ENCODE measurements at places on chromosomes 3 and 15.

DNA sequence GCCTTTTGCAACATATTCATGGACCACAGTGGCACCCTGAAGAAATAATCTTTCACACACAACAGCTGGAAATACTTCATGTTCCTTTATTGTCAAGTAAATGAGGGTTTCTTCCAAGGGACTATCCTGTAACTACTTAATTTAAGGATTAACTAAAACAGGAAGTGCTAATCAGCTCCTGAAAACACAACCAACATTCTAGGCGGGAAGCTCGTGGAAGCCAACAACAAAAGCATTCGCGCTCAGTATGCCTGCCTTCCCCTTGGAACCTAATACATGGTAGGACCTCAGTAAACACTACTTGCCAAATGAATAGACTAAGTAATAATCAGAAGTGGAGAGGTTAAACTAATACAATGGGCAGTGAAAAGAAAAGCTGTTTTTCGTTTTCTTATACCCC, 300.9 kb downstream of the RORA start:
- DNase-seq = no peak

- no peak for DNase-seq
Measured at GRCh38 chr3:143727391-143727790, 120.9 kb downstream of the SLC9A9 start.

- DNase-seq = no peak
Measured at GRCh38 chr15:91153954-91154353, 53.9 kb downstream of the SV2B start.

GRCh38 chr3:4421121-4421520, 45.9 kb downstream of the SUMF1 start:
- no peak for DNase-seq

- no peak for DNase-seq
Measured at GRCh38 chr3:24263069-24263668, 231.5 kb downstream of the THRB start.

- no peak for DNase-seq
Measured at GRCh38 chr15:33182926-33183325, 11.6 kb downstream of the FMN1 start.

DNA sequence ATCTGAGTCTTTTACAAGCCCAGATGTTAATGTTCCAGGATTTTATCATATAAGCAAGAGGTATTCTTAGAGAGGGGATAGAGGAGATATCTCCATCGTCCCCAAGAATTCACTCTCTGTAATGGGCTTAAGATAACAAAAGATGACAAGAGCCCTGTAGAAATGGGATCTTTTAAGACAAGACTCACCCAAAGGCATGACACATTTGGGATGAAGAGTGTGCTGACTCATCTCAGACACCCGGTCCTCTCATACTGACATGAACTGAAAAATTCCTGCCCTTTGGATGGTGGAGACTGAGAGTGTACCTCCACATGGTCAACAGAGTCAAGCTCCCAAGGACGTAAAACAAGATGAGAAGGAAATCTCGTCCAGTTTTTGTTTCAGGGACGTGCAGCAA, 11.0 kb downstream of the LEKR1 start:
- DNase-seq = no peak

DNA sequence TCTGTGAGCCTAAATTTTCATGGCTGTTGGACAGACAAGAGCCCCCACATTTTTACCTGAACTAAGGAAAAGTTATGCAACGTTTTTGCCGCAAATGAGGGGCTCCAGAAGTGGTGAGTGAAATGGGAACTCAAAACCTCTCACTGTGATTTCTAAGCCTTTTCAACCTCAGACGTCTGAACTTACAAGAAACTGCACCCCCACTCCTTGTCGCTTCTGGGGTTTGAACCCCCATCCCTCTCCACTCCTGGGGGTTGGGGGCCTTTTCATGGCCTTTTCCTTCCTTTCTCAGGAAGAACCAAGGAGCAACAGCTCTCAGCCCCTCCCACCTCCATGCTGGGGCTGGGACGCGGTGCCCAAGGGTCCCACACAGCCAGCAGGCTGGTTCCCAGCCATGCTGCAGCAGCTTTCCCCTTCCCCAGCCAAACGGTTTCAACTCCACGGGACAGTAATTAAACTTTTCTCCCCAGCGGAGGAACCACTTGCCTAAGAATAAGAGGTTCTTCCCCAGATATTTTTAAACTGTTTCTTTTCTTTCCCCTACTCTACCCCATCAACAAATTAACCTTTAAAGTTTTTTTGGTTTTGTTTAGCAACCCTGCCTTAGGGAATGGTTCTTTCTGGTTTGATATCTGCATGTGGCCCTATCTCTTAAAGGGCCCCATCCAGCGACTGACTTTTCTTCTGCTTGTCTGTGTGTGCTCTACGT, 387.6 kb upstream of the CBLB start:
- DNase-seq = no peak

DNA sequence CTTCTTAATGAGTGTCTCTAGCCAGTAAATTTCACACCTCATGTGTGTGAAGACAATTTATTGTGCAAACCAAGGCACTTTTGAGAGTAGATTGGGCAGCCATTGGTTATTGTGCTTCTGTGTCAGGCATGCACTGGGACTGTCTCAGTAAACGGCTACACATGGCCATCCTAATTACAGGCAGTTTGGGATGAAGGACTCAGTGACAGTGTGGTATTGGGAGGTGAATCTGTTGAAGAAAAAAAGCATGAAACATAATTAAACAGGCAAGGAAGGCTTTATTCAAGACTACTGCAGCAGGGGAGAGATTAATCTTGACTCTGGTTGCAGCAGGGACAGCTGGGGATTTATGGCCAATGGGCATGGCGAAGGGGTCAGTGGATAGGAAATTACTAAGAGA, 57.8 kb upstream of the NUDT16 start:
- no peak for DNase-seq

DNA sequence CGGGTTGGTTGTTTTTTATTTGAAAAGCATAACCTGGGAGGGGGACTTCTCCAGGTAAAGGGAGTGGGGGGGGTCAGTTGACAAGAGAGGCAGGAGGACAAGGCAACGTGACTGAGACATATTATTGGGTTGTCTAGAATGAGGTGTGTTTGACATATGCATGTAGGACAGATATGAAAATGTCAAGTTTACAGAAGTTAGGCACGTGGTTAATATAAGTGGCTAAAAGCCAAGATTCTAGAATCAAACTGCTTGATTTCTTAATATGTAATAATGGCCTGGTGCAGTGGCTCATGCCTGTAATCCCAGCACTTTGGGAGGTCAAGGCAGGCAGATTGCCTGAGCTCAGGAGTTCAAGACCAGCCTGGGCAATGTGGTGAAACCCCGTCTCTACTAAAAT, 212.8 kb downstream of the SQOR start:
- DNase-seq = no peak

DNA sequence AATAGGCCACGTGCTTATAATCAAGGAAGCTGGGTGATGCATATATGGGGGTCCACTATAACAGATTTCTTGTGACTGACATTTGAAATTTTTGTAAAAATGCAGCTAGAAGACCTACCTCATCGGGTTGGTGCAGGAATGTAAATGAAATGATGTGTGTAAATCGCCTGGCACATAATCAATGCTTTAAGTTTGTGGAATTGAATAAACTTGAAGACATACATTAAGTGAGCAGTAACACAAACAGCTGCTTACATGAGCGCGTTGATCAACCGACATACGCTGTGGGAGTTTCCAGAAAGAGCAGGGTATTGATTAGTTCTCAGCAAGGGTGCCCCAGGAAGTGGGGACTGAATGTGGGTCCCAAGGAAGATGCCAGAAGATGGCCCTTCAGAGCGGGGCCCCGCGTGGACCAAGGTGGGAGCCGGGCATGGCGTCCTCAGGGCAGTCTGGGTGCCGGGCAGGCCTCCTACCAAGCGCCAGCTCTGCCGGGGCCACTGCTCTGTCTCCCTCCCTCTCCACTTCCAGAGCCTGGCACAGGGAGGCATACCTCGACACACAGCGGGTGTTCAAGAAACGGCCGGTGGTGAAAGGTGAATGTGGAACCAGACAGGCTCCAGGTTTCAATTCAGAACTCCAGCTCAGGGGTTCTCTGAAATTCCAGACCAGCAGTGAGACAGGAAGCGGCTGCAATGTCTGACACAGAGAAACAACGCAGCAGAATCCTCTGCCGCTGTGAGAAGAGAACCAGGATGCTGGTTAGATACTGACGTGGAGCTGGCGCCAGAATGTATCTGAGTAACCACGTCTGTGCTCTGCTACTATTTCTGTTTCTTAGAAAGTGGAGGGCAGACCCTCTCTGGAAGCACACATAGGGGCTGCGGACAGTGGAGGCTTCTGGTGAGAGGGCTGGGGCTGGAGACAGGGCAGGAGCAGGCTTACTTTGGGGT, 12.6 kb downstream of the BFSP2 start:
- no peak for DNase-seq

- DNase-seq = no peak
Measured at GRCh38 chr15:64502551-64502950, 42.2 kb downstream of the ZNF609 start.

GRCh38 chr15:95261546-95261945, 1030.2 kb downstream of the MCTP2 start:
- no peak for DNase-seq

DNA sequence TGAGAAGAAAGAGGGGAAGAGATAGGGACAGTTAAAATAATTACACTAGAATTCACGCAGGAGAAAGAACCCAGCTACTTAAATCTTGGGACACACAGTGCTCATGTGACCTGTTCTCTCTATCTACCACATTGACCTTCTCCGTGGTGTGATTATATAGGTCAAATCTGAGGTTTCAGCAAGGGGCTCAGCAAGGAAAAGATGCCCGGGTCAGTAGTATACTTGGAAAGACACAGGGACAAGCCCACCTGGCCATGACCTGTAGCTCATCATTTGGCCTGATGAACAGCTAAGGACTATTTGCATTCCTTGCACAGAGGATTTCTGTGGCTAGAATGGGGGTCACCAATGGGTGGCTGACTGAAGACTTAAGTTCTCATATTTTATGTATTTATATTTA, 71.9 kb downstream of the SSR3 start:
- no peak for DNase-seq

GRCh38 chr3:189149203-189149602, 22.6 kb upstream of the TPRG1 start:
- no peak for DNase-seq

GRCh38 chr3:171831936-171832335, 11.2 kb upstream of the TMEM212 start:
- no peak for DNase-seq

- DNase-seq = no peak
Measured at GRCh38 chr15:37823601-37824275, 110.7 kb upstream of the TMCO5A start.

DNA sequence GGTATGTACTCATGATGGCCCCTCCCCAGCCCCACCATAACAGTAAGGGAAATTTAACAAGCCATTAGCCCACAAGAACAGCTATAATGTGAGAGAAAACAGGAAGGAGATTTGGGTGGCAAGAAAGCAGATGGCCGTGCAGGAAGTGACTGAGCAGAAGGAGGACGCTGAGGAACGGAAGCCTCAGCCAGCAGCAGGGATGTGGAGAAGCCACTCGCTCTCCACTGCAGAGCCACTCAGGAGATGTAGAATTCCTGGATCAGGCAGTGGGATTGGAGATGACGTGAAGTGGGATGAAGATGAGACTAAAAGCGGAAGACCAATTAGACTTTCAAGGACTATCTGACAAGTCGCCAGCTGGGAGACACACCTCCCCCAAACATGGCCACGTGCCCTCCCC, 31.2 kb downstream of the PRR23E start:
- DNase-seq = no peak

DNA sequence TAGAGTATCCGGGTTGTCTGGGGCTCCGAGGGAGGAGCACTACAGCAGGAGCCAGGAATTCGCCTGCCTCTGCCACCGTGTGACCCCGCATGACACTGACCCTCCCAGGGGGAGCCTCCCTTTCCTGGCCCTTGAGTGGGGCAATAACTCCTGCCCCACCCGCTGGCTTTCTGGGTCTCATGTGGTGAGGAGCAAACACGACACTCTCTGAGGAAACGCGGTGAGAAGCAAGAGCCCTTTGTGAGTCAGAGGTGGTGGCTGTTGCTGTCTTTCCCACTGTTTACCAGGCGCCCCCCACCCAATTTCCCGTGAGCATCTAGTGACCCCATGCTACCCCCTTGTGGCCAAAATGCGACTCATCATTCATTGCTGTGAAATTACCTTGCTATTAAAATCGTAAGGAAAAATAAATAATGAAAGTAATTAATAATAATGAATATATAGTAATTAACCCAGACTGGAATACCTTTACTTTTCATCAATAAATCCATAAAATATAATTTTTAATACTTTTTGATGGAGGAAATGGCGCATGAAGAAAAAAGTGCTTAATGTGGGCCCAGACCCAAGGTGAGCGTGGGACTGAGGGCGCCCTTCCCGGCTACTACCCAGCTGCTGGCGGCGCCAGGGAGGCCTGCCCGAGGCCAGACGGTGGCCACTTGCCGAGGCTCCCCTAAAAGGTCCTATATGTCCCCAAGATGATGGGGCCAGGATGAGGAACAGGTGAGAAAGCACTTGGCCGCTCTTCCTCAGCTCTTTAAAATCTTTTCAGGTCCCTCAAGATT, 29.3 kb downstream of the CCNL1 start:
- peak; percentile 49 for DNase-seq

- DNase-seq = no peak
Measured at GRCh38 chr3:188749010-188749617, 422.7 kb upstream of the TPRG1 start.

DNA sequence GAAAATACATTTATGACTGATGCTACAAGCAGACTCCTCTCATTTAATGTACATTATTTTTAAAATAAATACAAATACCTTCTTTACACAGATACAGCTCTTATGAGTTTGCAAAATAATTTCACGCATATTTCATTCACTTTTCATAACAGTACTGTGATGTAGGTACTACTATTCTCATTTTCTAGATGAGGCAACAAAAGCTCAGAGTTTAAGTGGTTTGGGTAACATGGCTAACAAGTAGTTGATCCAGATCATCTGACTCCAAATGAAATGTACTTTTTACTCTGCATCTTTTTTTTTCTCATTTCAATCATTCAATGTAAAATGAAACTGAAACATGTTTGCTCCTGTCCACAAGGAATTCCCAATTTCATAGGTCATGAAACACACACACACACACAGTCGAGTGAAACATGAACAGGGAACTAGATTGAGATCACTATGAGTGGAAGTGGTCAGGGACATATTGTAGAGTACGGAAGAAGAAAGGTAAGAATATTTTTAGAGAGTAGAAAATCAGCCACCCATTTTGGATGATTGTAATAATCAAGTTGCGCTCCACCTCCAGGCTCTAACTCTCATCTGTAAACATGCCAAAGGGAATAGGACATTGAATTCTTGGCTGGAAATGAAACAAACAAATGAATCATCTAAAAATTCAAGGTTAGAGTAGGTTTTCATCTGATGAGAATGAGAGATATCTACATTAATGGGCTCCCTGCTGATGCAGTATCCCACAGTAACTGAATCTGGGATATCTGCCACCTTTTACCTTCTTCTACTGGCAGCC, 92.4 kb downstream of the CLDN1 start:
- no peak for DNase-seq

GRCh38 chr15:76204109-76204845, 107.0 kb downstream of the ETFA start:
- no peak for DNase-seq

GRCh38 chr3:140762746-140763145, 84.9 kb downstream of the TRIM42 start:
- no peak for DNase-seq
